Nephron progenitor cell (in vitro differentiated cells): ENCODE measurements at places on chromosomes 6 and 20.

- no peak for DNase-seq
These were observed 37.8 kb downstream of the MARCKS start for GRCh38 chr6:113894712-113895674.

- no peak for DNase-seq
These were observed 16.6 kb downstream of the SLC2A12 start for GRCh38 chr6:134035823-134036296.

- DNase-seq: no peak
These were observed 85.4 kb upstream of the RALY start for GRCh38 chr20:33908336-33908735.

- DNase-seq: no peak
These were observed 19.7 kb downstream of the SLC17A4 start for GRCh38 chr6:25774120-25774715.

GRCh38 chr20:57440678-57441509 is 49.7 kb downstream of the RBM38 start:
- DNase-seq: no peak

DNA sequence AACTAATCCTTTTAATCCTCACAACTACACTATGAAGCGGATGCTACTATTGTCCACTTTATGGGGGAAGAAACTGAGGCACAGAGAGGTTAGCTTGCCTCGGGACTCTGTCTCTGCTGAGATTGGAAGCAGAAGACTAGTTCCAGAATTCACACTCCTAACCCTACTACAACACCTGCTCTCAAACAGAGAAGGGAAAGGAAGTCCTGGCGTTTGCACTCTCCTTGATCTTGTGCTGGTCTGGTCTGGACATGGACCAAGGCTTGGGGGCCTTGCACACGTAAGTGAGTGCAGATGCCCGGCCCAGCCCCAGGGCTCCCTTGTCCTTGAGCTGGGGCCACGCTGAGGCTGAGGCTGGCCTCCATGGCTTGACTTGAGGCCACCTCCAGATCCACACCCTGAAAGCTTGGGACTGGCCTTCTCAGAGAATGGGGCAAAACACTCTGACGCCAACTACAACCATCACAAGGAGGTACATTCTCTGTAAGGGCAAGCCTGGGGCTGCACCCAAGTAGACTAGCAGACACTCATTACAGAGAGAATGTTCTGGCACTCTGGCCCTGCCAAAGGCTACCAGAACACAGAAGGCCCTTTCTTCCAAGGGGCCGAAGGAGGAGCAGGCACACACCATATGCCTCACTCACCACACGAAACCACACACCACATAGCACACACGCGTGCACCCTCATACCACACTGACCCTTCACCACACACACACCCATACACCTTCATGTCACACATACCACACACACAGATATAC is 33.3 kb upstream of the EZR start:
- DNase-seq: no peak

- no peak for DNase-seq
These were observed 278.3 kb downstream of the SOX4 start for GRCh38 chr6:21871831-21872230.

DNA sequence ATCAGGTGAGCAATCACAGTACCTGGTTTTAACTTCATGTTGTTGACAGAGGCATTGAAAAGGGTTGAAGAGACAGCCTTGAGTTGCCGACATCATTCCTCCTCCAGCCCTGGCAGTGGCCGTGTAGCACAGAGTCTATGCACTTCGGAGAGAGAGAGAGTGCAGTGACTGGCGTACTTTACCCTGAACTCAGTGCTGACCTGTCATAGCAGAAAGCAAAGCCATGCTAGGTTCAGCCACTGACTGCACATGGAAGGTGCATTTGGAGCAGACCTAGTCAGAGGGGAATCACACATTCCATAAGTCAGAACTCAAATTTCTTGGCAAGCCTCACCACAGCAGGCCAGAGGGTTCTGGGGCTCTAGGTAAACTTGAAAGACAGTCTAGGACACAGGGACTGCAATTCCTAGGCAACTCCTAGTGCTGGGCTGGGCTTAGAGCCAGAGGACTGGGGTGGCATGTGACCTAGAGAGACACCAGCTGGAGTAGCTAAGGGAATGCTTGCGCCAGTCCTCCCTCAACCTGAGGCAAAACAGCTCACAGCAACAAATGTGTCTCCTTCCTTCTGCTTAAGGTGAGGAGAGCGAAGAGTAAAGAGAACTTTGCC is 69.1 kb downstream of the ELOVL4 start:
- DNase-seq: no peak

- DNase-seq: no peak
These were observed 74.6 kb downstream of the GPX5 start for GRCh38 chr6:28600245-28600644.

DNA sequence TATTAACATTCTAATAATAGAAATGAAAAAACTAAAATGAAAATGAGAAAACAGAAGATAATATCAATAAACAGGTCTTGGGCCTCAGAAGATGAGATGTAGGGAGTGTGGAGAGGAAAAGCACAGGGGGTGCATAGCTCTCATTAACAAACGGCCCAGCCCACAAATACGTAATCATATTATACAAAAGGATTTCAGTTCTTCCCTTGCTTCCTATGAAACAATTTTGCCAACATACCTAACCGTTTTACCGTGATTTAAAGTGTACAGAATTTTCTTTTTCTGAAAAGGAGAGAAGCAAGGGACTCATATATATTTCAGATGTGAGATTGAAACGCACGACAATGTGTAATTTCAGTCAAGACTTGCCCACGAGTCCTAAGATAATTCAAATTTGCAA is 136.0 kb downstream of the HFE start:
- no peak for DNase-seq

GRCh38 chr20:41798930-41799502 is 180.8 kb upstream of the CHD6 start:
- no peak for DNase-seq

DNA sequence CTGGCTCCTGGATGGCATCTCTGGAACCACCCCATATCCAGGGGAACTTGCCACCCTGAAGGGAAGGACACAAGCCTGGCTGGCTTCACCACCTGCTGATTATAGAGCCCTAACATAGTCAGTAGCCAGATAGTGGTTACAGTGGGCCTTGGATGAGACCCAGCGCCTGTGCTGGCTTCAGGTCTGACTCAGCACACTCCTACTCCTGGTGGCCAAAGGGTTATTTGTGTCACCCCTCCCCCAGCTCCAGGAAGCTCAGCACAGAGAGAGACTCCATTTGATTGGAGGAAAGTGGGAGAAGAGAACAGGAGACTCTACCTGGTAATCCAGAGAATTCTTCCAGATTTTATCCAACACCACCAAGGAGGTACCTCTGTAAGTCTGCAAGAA is 12.8 kb downstream of the SNX14 start:
- DNase-seq: no peak

DNA sequence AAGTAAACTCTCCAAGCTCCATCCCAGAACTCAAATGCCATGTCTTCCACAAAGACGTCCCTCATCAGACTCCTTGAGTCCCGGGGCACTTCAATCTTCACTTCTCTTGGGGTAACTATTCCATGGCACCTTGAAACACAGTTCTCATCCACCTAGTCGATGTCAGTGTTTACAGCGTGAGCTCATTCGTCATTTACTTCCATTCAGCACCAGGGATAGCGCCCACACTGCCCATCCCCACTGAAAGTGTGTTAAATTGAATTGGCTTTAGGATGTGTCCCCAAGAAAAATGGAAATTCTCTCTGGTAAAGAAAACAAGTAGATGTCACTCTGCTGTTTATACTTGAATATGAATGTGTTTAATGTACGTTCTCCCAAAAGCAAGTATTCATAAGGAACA is 31.3 kb downstream of the KCNK15 start:
- peak; percentile 82 for DNase-seq

DNA sequence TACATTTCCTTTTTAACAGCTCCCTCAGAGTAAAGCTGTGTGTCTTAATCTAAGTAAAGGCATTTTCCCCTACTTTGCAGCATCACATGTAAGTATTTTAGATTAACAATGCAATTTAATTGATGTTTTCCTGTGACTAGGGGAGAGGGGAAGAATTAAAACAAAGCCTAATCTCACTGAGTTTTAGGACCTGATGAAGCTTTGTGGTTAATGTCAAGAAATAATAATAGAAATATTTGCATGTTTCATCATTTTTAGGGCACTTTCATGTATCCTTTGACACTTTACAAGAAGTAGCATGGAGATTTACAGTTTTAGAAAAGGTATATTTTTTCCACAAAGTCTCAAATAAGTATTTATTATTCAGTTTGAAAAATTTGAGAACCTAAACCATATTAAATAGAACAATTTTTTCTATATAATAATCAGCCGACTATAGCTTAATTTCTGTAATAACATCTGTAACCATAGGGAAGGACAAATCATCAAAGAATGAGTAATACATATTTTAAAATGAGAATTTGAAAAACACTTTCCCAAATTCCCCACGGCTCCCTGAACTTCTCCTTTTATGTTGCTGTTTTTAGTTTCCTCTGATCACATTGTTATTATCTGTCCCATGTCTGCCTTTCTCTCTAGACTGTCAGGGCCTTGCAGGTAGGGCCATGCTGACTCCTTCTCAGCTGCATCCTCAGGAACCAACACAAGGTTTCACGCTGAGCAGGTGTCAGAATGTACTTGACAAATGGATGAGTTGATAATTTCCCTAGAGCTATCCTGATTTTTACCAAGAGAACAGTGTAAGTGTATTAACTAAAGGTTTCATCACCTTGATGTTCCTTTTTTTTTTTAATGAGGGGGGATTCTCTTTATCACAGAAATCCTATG is 338.1 kb downstream of the SYNE1 start:
- DNase-seq: no peak

- no peak for DNase-seq
These were observed 30.4 kb downstream of the SRSF3 start for GRCh38 chr6:36624461-36625157.
